SW 1271 (cell line): ENCODE measurements at places on chromosomes 13 and 19.

- DNase-seq = no peak
Measured at GRCh38 chr19:29651622-29652394, 13.5 kb upstream of the PLEKHF1 start.

DNA sequence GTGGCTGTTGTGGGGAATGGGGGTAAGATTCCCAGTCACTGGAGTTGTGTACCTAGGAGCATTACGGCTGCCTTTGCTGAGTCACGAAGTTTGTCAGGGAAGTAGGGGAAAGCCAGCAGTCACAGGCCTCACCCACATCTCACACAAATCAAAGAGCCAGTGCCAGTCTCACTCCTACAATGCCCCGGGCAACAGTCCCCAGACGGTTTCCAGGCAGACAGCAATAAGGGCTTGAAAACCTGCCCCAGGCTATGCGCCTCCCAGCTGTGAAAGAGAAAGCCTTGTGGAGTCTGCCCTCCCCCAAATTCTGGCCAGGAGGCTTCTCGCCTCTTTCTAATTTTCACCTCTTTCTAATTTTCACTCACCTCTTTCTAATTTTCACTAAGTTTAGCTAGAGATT is 142.3 kb upstream of the EDNRB start:
- DNase-seq = no peak

- DNase-seq = no peak
Measured at GRCh38 chr13:66681403-66681802, 548.7 kb downstream of the PCDH9 start.

- DNase-seq = no peak
Measured at GRCh38 chr13:79490326-79490725, 9.4 kb downstream of the NDFIP2 start.

DNA sequence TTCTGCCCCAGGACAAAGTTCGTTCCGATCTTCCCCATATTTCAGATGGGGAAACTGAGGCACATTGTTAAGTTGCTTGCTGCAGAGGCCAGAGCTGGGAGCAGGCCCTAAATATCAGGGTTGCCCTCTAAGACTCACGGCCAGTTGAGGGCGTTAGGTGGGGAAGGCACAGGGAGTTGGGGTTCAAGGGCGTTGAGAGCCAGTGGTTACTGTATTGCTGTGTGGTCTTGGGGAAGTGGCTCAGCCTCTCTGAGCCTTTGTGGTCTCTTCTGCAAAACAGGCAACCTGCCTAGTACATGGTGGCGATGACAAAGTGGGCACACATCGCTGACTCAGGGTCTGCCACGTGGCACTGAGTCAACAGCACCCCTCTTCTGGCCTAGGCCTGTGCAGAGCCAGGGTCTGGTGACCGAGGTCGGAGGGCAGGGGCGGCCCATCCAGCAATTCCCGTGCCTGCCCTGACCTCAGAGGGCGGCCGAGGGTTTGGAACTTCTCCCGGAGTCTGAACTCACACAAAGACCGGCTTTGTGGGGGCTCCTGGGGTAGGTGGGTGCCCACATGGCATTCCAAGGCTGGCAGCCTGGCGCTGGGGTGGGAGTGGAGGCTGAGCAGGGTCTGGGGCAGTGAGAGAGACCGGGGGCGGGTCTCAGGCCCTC is 10.2 kb downstream of the TNFAIP8L1 start:
- no peak for DNase-seq

DNA sequence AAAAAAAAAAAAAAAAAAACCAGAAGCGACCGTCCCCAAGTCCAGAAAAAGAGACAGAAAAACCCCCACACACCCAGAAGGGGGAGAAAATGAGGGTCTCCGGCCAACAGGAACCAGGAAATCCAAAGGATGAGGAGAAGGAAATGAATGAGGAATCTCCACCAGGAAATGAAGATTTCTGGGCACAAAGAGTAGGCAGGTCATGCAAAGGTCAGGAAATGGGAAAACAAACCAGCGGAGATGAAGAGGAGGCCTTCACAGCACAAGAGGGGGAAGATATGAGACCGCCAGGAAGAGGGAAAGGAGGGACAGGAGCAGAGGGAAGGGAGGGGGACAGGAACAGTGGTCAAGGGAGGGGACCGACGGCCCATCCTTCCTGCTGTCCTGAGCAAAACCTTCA is 5.8 kb downstream of the TEAD2 start:
- no peak for DNase-seq

DNA sequence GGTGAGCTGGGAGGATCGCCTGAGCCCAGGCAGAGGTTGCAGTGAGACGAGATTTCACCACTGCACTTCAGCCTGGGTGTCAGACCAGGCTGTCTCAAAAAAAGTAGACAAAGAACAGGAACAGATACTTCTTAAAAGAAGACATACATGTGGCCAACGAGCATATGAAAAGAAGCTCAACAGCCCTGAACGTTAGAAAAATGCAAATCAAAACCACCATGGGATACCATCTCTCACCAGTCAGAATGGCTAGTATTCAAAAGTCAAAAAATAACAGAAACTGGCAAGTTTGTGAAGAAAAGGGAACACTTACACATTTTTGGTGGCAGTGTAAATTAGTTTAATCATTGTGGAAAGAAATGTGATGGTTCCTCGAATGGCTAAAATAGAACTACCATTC is 3.0 kb upstream of the LGALS14 start:
- no peak for DNase-seq

GRCh38 chr19:2046046-2046907 is 4.8 kb downstream of the MKNK2 start:
- DNase-seq = no peak

- DNase-seq = no peak
Measured at GRCh38 chr19:32105527-32106310, 239.7 kb upstream of the ZNF507 start.

GRCh38 chr13:80499536-80500290 is 158.8 kb upstream of the SPRY2 start:
- DNase-seq = no peak

DNA sequence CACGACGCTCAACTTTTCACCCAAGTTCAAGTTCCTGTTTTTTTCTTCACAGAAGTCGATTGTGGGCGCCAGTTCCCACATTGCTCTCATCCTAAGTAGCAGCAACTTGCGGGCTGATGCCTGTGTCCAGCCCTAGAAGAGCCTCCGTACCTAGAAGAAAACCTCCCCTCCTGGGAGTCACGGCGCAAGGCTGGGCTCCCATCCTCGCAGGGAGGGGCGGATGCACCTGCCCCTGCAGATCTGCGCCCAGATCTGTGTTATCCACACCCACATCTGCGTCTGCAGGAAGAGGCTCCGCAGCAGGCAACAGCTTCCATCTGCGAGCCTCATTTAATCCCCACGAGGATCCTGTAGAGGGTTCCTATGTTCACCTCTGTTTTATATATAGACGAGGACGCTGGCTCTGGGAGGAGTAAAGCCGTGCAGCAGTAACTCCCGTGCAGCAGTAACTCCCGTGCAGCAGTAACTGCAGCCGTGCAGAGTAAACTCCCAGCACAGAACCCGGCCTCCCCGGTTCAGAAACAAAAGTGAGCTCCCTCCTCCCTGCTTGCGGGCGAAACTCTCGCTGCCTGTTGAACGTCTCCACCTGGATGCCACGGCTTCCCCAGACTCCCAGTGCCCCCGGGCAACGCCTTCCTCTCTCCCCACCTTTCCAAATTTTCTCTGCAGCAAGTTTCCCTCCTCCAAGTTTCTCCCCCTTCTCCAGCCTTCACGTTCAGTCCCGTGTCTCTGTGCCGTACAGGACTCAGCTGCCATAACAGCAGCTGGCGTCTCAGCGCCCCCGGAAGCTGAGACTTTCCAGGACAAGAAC is 23.5 kb upstream of the LAIR1 start:
- no peak for DNase-seq

GRCh38 chr13:23636360-23636759 is 66.1 kb downstream of the TNFRSF19 start:
- no peak for DNase-seq

GRCh38 chr13:98293103-98293502 is 116.0 kb upstream of the RNF113B start:
- no peak for DNase-seq

DNA sequence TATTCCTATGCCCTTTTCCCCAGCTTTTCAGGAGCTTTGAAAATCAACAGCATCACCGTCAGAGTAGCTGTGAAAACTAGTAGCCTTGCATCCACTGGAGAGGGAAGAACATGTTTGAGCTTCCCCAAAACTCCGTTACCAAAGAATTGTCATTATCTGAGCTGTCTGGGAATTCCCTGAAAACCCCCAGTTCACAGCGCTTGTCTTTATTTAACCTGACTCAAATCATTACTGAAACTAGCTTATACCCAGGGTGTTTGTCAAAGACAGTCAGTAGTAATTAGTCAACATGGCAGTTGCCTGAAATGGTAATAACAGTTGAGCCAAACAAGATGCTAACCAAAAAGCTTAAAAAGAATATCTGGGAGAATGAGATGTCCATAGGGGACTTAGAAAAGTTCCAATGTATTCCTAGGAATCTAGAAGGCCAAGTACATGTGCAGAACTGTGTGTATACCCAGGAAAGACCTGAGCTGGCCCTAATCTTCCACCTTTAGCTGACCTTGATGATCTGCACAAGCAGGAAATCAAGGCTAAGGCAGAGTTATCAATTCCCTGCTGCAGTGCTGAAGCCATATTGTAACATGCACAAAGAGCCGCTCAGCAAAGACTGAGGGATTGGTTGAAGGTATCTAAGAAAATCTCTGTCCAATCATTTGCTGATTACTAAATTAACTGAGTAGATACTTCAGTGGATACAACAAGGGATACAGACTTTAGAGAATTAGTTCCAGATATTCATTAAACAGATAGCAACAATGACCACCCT is 130.8 kb downstream of the KL start:
- DNase-seq = no peak

GRCh38 chr19:15241259-15241910 is 9.1 kb upstream of the EPHX3 start:
- DNase-seq = no peak

DNA sequence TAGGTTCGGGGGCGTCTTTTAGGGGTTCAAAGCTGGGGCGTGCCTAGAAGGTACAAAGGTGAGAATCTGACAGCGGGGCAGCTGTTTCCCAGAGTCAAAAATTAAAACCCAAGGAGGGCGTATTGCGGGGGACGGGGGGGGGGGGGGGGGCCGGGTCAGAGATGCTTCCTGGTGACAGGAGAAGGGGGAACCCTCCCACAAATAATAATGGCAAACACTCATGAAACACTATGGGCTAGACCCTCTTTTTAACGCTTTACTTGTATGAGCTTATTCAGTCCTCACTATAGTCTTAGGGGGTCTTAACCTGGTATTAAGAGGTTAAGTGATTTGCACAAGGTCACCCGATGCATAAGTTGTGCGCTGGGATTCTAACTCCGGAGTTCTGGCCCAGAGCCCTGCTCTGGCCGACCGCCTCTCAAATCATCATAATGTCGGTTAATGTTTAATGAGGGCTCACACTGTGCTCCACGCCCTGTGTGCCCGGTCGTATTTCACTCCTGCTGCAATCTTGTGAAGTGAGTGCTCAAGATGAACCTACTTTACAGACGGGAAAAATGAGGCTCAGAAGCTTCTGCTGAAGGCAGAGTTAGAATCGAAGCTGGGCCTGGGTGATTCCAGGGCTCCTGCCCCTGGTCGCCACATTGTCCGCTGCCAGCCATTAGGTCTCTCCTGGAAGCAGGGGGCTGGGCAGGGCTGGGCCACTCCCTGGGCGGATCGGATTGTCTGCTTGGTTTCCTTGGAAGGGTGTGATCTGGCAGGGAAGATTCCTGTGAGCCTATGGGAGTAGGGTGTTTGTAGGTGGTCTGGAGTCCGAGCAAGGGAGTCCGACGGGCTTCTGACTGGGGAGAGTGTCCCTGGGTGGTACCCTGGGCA is 964 bp downstream of the PAK4 start:
- no peak for DNase-seq

DNA sequence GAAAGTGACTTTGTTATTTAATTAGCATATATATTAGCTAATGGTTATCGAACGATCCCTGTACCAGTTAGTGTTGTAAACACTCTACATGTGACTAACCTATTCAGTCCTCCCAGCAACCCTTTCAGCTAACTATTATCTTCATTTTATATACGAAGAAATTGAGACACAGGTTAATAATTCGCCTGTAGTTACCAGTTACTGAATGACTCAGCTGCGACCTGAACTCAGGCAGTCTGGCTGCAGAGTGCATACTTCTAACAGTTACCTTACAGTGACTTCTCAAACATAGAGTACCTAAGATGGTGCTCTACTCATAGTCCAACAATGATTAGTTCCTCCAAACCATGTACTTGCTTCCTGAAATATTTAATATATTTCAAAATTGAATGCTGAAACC is 117.7 kb downstream of the FNDC3A start:
- no peak for DNase-seq

DNA sequence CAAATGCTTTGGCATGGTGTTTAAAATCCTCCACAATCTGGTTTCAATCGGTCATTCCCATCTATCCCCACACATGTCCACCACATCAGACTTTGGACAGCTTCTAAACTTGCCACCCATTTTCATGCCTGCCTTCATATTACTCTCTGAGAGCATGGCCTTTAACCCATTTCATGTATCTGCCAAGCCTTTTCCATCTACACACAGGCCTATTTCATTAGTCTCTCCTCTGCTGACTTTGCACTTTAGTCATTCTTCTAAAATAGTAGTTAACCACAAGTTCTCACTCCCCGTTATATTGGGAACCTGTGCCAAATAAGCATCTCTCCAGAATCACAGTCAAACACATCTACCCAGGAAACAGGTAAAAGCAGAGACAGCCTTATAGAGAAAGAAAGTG is 142.2 kb downstream of the MZT1 start:
- DNase-seq = no peak

DNA sequence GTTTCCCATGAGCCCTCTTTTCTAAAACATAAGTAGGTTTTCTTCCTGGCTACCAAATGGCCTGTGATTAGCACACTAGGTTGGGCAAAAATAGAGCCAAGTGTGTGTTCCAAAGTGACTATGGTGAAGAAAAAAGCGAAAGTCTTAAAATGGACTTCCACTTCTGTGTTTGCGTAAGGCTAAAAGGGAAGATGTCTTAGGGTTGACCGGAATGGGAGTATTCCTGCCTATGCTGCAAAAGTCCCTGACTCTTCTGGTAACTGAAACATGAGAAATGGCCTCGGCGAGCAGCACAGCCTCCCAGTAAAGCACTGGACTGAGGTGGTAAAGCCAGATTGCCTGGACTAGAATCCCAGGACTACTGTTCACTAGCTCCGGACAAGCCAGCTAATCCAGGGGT is 2.4 kb upstream of the FPR1 start:
- DNase-seq = no peak
